Thoracic aorta (tissue), 2 donors: ENCODE measurements at places on chromosomes 4 and X. TPM values are rescaled to one million over a fixed set of nuclear protein-coding genes. Genes with fewer than 3 reads are reported as not detected.

DNA sequence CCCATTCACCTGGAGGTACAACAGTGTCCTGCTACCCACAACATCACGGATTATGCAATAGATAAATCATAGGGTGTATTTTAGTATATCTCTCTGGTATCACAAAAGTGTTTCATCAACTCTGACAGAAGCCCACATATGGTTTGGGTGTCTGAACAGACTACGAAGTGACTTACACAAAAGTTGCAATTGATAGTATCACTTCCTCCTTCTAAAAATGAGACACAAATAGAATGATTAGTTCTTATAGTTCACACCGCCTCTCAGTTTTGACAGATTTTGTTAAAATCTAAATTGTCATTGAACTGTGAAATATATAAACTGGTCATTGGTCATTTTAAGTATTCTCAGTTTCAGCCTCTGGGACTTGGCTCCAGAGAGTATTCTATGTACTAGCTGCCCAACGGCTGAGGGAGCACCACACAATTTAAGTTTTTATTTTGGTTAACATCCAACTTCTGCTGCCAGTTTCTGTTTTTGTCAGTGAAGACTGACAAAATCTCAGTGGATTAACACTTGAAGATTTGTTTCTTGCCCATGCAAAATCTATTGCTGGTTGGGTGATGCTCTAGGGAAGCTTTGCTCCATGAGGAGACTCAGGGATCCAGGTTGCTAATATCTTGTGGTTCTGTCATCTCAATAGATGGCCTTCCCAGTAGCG is 113.8 kb upstream of the PUDP start:
- H3K27ac ChIP-seq, result no peak overlapping the region
- no peak overlapping the region for H3K4me3 ChIP-seq
- DNase-seq, result no peak
- H3K27me3 ChIP-seq, result no peaks in the 10 kb centered on the region
- no peaks in the 10 kb centered on the region for H3K36me3 ChIP-seq

DNA sequence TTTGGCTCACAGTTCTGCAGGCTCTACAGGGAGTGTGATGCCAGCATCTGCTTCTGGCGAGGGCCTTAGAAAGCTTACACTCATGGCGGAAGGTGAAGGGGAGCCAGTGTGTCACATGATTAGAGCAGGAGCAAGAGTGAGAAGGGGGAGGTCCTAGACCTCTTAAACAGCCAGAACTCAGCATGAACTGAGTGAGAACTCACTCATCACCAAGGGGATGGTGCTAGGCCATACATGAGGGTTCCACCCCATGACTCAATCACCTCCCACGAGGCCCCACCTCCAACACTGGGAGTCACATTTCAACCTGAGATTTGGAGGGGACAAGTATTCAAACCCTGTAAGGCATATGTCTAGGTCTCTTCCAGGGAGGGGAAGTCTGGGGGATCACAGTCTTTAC is 33.4 kb downstream of the SPRY1 start:
- H3K4me1 ChIP-seq, result no peaks in the 10 kb centered on the region
- no peak overlapping the region for H3K4me3 ChIP-seq
- no peaks in the 10 kb centered on the region for H3K36me3 ChIP-seq
- no peak overlapping the region for H3K27ac ChIP-seq
- H3K27me3 ChIP-seq, result no peaks in the 10 kb centered on the region

TEX13C gene
- not detected for total RNA-seq

DNA sequence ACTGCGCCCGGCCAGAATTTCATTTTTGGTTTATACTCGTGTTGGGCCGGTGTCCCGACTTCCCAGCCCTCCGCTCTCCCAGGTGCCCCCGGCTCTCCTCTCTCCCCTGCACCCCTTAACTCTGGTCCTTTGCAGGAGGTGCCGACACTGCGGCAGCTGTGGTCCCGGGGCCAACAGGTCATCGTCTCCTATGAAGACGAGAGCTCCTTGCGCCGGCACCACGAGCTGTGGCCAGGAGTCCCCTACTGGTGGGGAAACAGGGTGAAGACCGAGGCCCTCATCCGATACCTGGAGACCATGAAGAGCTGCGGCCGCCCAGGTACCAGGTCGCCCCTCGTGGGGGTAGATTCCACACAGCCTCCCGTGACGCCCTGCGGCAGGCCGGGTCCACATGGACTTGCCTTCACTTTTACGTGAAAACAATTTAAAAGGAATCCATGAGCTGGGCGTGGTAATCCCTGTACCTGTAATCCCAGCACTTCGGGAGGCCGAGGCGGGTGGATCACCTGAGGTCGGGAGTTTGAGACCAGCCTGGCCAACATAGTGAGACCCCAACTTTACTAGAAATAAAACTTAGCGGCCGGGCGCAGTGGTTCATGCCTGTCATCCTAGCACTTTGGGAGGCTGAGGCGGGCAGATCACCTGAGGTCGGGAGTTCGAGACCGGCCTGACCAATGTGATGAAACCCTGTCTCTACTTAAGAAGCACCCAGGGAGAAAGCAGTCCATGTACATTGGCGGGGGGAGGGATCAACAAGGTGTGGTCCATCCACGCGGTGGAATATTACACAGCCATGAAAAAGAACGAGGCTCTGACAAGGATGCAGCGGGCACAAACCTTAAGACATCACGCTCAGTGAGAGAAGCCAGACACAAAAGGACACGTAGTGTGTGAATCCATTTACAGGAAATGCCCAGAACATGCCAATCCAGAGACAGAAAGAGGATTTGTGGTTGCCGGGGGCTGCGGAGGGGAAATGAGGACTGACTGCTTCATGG is 12.0 kb downstream of the PLCXD1 start:
- H3K36me3 ChIP-seq, result peaks cover 22% of the 10 kb centered on the region
- H3K4me3 ChIP-seq, result no peak overlapping the region
- H3K27me3 ChIP-seq, result no peaks in the 10 kb centered on the region
- H3K27ac ChIP-seq, result no peak overlapping the region
- H3K4me1 ChIP-seq, result no peaks in the 10 kb centered on the region

- no peaks in the 10 kb centered on the region for H3K36me3 ChIP-seq
- no peaks in the 10 kb centered on the region for H3K4me1 ChIP-seq
- no peak for DNase-seq
- no peak overlapping the region for H3K27ac ChIP-seq
- no peak overlapping the region for H3K4me3 ChIP-seq
These were observed 408.3 kb downstream of the HNRNPD start for GRCh38 chr4:81965454-81965853.

GRCh38 chr4:72429397-72429889 is 139.6 kb downstream of the ADAMTS3 start:
- DNase-seq, result no peak
- no peak overlapping the region for H3K4me3 ChIP-seq
- no peaks in the 10 kb centered on the region for H3K27me3 ChIP-seq
- no peak overlapping the region for H3K27ac ChIP-seq
- H3K36me3 ChIP-seq, result no peaks in the 10 kb centered on the region

DNA sequence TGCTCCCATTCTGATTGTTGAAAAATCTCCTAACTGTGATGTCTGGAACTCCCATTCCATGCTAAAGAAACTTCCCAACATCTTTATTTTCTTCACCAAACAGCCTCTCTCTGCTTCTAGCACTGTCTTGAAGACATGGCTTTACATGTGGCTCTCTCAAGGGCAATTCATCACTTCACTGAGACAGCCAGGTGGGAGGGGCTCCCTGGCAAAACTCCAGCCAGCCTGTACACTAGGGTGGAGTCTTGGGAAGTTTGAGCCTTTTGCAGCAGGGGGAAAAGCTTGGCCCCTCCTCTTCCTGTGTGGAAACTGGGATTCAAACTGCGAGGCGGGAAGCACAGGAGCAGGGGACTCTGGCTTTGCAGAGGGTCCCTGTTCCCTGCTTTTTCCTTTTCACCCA is 130.5 kb upstream of the TTC29 start:
- peaks cover 18% of the 10 kb centered on the region for H3K4me1 ChIP-seq
- no peak for DNase-seq
- H3K4me3 ChIP-seq, result no peak overlapping the region
- no peak overlapping the region for H3K27ac ChIP-seq
- H3K36me3 ChIP-seq, result no peaks in the 10 kb centered on the region
- no peaks in the 10 kb centered on the region for H3K27me3 ChIP-seq

DNA sequence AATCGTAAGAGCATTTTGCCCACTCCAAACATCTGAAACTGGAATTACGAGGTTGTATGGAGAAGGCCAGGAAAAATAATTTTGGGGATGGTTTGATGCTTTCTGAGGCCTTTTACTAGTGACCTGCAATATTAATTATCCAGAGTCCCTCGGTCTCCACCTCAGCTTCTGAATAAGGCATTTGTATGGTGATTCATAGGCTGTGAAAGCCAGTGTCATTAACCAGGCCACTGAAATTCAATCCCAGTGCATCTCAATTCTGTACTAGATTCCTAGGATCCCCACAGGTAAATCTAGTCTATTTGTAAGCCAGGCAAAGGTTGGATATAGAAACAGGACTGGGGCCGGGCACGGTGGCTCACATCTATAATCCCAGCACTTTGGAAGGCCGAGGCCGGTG is 135.4 kb upstream of the RBPJ start:
- no peak for DNase-seq
- H3K27me3 ChIP-seq, result no peaks in the 10 kb centered on the region
- H3K4me1 ChIP-seq, result no peaks in the 10 kb centered on the region
- no peak overlapping the region for H3K4me3 ChIP-seq

- H3K4me3 ChIP-seq, result no peak overlapping the region
- H3K36me3 ChIP-seq, result no peaks in the 10 kb centered on the region
- DNase-seq, result no peak
- no peaks in the 10 kb centered on the region for H3K4me1 ChIP-seq
- no peak overlapping the region for H3K27ac ChIP-seq
- no peaks in the 10 kb centered on the region for H3K27me3 ChIP-seq
These were observed 69.6 kb upstream of the RASGEF1B start for GRCh38 chr4:81541161-81541945.

SMPX gene
- not detected for total RNA-seq

BMP3 gene
- total RNA-seq, result 1.4 TPM
